Stimulated activated naive CD4-positive, alpha-beta T cell (primary cell): ENCODE measurements at places on chromosomes 7 and 10.

DNA sequence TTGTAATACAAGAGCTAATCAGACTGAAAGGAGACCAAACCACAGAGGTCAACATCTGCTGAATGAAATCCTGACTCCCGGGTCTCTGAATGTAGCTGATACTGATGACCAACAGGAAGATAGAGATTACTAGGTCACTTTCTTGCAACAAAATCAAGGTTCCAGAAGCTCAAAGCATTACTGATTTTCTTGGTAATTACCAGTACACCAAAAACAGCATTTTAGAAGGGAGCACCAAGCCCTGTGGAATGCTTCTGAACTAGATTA, 177.7 kb downstream of the SLC25A13 start:
- DNase-seq, result no peak

GRCh38 chr7:97020996-97021746, 3.5 kb downstream of the DLX5 start:
- no peak for DNase-seq

DNA sequence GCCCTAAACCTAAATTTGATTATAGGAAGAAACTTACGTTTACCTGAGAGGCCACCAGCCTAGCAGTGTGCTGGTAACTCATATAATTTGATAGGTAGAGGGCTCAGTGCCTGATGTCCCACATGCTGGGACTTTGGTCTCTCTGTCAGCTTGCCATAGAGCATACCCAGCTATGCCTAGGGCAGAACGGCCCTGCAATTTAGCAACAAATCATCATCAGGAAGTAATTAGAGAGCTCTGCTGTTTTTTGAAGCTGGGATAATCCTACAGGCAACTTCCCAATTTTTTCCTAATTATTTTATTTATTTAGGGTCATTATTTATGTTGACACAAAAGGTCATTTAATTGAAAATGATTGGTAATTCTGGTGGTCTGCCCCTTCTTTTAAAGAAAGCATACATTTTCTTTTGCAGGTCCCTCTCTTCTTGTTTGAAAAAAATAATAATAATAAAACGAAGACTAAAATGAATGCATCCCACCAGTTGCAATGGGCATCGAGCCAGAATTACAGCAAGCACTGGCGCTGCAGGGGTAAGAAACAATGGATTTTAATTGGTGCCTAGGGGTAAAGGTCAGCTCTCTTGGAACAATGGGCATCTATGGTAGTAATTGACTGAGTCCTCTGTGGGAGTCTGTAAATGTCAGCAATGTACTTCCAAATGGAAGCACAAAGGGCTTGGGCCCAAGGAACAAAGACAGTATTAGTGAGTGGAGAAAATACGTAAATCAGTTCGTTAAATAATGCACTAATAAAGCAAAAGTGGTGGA, 348.0 kb downstream of the SORCS1 start:
- DNase-seq, result no peak

DNA sequence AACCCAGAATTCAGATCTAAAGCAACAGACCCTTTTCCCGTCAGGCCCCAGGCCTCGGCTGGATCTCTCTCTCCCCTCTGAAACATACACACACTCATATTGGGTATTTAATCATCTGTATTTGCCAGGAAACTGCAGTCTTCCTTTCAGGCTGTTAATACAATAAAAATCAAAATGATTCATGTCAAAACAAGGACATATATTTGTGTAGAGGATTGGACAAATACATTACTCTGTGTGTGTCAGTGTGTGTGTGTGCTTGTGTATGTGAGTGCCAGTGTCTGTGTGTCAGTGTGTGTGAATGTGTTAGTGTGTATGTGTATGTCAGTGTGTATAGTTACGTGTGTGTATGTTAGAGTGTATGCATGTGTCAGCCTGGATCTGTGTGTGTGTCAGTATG, 90.8 kb downstream of the JCAD start:
- DNase-seq, result no peak

GRCh38 chr7:12754179-12754578, 66.7 kb downstream of the ARL4A start:
- DNase-seq, result no peak

DNA sequence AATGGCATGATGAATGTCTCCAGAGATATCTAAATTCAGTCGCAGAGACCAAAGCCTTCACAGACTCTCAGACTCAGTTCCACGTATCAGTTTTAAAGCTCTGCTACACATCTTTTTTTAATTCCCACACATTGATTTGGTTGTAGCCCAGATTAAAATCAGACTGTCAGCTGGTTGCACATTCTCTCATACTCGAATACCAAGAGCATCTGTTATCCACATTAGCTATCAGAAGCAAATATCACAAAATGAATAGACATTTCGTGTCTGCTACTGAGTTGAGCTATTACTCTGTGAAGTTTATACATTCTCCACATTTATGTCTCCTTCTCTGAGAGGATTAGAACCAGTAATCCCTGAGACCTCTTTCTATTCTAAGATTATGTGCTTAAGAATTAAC, 229.2 kb downstream of the GPAM start:
- DNase-seq, result no peak

- no peak for DNase-seq
Observed at GRCh38 chr10:71880425-71881306, 29.6 kb upstream of the PSAP start.

GRCh38 chr10:88424881-88425280, 158.2 kb downstream of the RNLS start:
- DNase-seq, result no peak

GRCh38 chr7:106965108-106965507, 79.4 kb upstream of the PRKAR2B start:
- no peak for DNase-seq

DNA sequence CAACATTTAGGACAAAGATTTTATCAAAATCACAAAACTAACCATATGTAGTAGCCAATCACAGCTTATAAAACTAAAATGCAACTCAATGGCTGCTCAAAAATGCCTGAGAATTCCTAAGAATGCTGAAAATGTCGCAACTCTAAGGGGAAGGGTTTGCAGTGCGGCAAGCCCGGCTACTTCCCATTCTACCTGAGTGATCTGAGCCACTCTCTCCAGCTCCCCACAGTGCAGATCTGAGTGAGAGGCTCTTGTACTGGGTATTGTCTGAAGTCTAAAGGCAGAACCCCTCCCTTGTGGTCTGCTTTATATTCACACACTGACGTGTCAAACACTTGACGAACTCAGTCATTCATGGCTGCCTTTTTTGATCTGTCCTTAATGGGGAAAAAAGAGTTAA, 28.9 kb downstream of the RAB11FIP2 start:
- no peak for DNase-seq

GRCh38 chr10:98949306-98949705, 286.3 kb downstream of the HPSE2 start:
- no peak for DNase-seq

DNA sequence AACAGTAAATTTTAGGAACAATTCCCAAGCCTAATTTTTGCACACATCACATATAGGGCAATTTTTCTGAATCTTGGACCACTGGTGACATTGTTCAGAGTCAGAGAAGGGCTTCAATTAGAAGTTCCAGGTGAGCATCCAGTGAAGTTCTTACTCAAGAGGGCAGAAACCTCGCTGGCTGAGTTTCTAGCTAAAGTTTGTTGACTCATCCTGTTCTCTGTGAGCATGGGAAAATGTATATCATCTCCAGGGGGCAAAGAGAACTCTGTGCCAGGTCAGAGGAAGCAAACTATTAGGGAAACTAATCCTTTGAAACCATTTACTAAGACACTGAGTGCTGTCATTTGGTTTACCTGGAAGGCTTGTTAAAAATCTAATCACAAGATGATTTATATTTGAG, 695.6 kb upstream of the IGFBP3 start:
- DNase-seq, result no peak

DNA sequence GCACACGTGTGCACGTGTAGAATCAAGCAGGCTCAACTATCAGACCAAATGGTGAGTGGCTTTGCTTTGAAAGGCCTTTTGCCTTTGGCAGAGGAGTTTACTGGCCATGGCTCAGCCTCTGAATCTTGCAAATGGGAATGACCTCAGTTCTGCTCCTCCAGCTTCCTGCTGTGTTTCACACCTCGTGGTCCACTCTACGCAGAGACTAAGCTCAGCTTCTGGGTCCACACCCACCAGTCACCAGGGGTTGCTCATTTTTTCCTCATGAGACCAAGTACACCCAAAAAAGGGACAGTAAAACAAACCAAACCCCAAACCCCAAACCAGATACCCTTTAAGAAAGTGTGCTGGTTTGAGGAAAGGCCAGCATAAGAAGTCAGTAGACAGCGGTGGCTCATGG, 236.4 kb downstream of the DNAJB6 start:
- DNase-seq, result no peak

GRCh38 chr10:13296476-13296875, 3.4 kb downstream of the PHYH start:
- no peak for DNase-seq

- DNase-seq, result no peak
Observed at GRCh38 chr7:142554560-142555532, 194.4 kb upstream of the PRSS1 start.

DNA sequence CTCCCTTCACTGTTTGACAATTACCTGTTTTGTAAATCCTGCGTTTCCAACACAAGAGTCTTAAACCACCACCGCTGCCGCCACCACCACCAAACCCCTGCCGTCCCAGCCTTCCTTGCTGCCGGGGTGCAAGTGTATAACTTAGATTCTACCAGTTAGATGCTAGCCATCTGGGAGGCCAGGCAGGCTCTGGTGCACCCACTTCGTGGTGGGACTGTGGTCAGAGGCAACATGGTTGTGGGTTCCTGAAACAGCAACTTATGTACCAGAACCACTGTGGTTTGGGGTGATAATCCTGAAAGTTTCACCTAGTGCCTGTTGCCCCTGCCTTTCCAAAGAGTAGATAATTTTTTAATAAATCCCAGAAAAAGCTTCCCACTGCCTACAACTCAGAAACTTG, 510.5 kb downstream of the CCSER2 start:
- no peak for DNase-seq

- no peak for DNase-seq
Observed at GRCh38 chr10:25867321-25867720, 66.7 kb upstream of the MYO3A start.

DNA sequence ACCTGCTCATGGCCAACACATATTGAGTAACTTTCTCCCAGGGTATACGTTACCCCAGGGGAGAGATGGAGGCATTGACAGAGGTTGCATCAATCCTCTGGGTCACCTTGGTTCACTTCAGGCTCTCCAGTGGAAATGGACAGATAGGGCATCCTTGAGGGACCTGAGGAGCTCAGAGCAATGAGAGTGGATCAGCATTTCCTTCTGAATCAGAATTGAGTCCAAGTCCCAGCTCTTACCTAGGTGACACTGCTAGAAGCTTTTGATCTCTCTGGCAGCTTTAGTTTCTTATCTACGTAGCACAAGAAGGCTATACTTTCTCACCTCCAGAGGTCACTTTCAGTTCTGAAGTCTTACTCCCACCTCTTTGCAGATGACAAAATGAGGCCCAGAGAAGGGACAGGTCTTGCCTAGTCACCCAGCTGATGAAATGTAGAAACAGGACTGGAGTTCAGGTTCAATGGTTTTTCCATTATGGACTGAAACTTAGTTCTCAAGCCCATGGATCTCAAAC, 35.2 kb downstream of the PANK1 start:
- no peak for DNase-seq

- DNase-seq, result no peak
Observed at GRCh38 chr10:129694691-129695243, 227.7 kb downstream of the MGMT start.

- DNase-seq, result peak; percentile 76
Observed at GRCh38 chr7:100691676-100692577, 2.1 kb downstream of the GIGYF1 start.

GRCh38 chr7:110839866-110840265, 251.1 kb upstream of the LRRN3 start:
- no peak for DNase-seq

- no peak for DNase-seq
Observed at GRCh38 chr7:29434380-29434768, 129.3 kb upstream of the PRR15 start.

- no peak for DNase-seq
Observed at GRCh38 chr7:142882338-142882678, 3.2 kb downstream of the TRPV6 start.

- no peak for DNase-seq
Observed at GRCh38 chr7:108385834-108386422, 70.3 kb downstream of the NRCAM start.

DNA sequence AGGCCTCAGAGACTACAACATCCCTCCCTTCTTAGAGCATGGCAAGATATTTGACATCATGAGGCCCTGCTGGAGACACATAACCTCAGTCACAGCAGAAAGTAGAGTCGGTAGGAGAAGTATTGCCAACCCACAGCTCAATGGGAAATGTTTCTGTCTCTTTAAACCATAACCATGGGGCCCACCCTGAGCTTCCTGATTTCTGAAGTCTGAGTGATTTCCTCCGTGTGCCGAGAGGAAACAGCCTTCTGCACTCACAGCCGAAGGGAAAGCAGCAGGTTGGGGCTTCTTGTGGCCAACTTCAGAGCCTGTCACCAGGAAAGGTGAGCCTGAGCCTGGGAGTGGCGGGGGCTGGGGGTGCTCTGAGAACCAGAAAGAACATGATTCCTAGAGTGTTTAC, at the start of gene GIMAP1:
Gene GIMAP1 (plus strand): TSS at position 246 of the 400 bp plus-strand sequence. CDS start 2,435 bp downstream, outside the sequence.
- DNase-seq, result peak; percentile 75

DNA sequence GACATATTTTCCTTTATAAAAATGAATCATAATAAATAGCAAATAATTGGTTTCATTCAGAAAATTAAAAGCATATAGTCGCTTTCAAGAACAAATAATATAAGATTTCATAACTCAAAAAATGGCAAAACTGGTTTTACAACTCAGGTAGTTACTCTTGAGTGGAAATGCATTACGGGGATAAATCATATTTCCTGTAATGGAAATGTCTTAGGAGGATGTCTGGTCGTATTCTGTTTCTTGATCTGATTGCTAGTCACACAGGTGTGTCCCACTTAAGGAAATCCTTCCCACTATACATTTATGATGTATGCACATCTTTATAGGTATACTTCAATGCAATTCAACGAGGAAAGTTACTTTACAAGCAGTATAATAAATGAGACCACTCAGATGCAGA, 20.7 kb downstream of the NRAP start:
- no peak for DNase-seq

DNA sequence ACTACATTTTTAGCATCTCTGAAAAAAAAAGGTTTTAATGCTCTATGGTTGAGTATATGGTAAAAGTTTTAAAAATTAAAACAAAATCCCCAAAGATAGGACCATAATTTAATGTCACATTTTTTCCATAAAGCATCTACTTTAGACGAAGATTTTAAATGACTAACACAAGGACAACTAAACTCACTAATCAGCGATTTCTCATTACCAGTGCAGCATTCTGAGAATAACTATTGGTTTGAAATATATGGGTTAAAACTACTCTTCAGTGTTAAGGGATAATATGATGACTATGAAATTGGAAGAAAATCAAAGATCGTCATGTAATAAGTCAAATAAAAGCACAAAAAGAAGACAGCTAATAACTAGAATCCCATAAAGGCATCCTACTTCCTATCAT, 118.4 kb downstream of the CNOT4 start:
- DNase-seq, result no peak

GRCh38 chr10:102962267-102962666, 44.2 kb downstream of the CNNM2 start:
- DNase-seq, result no peak

- peak; percentile 69 for DNase-seq
Observed at GRCh38 chr10:12594448-12594944, 245.1 kb downstream of the CAMK1D start.
